T-helper 17 cell (primary cell): ENCODE measurements at places on chromosomes 5 and 9. TPM values are rescaled to one million over a fixed set of nuclear protein-coding genes. Genes with fewer than 3 reads are reported as not detected.

DNA sequence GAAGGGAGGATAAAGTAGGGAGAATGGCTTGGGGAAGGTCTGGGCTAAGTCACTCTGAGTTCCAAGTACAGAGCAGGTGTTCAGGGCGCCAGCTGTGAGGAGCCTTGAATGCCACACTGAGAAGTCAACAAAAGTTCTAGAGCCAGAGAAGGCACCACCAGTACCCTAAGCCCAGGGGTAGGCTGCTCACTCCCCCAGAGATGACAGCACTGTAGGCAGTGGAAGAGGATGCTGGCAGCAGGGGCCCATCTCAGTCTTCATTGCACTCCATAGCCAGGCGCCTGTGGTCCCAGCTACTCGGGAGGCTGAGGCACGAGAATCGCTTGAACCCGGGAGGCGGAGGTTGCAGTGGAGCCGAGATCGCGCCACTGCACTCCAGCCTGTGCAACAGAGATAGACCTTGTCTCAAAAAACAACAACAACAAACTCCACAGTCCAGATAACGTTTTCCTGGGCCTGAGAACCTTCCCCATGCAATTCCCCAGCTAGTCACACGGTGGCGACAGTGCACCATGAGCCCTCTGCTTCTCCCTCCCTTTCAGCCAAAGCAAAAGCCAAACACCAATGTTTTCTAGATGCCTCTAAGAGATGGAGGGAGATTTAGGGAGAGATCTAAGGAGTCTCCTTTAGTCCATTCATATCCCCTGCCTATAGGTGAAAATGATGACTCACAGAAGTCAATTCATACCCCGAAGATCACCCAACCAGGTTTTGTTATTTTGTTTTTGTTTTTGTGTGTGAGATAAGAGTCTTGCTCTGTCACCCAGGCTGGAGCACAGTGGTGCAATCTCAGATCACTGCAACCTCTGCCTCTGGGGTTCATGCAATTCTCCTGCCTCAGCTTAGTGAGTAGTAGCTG is 19.8 kb upstream of the NSD1 start:
- H3K4me1 ChIP-seq = peaks cover 24% of the 10 kb centered on the region
- H3K4me3 ChIP-seq = no peak overlapping the region
- no peaks in the 10 kb centered on the region for H3K27me3 ChIP-seq
- H3K36me3 ChIP-seq = no peaks in the 10 kb centered on the region

Gene CENPK
- 13.5 TPM for total RNA-seq

Gene FCHO2
- total RNA-seq = 4.4 TPM

DNA sequence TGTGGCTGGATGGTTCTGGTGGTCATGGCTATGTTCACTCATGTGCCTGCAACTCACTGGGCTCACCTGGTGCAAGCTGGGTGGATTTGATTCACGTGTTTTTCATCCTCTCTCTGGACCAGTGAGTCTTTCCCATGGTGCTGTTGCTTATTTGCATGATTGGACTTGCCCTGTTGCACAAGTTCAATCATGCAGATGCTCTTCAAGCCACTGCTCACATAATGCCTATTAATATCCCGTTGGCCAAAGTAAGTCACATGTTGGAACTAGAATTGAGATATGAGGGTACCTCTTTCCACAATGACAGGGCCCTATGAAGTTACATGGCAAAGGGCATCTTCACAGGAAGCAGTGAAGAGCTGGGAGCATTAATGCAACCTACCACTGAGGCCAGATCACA is 26.5 kb upstream of the MROH2B start:
- no peaks in the 10 kb centered on the region for H3K4me1 ChIP-seq
- H3K27ac ChIP-seq = no peak overlapping the region
- H3K4me3 ChIP-seq = no peak overlapping the region
- no peaks in the 10 kb centered on the region for H3K27me3 ChIP-seq
- DNase-seq = no peak

GRCh38 chr9:28688172-28688571 is 1114.9 kb upstream of the C9orf72 start:
- H3K4me1 ChIP-seq = no peaks in the 10 kb centered on the region
- no peaks in the 10 kb centered on the region for H3K27me3 ChIP-seq
- no peaks in the 10 kb centered on the region for H3K36me3 ChIP-seq

DNA sequence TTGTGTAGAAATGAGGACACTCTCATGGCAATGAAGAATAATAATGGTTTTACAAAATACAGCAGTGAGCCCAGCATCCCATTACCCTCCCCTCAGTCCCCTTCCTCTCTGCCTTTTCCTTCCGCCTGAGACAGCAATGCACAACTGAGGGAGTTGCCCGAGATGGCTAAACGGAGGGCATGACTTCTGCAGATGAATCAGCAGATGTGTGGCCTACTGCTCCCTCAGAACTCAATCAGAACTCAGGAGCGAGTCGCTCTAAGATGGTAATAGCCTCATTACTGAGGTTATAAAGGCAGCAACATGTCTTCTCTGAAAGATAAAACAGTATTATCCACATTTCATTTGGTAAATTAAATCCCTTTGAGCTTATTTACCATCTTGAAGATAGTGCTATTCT is 326.6 kb downstream of the ENC1 start:
- no peaks in the 10 kb centered on the region for H3K4me1 ChIP-seq
- no peak for DNase-seq
- H3K27me3 ChIP-seq = peaks cover 45% of the 10 kb centered on the region
- H3K4me3 ChIP-seq = no peak overlapping the region
- H3K36me3 ChIP-seq = peaks cover 2% of the 10 kb centered on the region
